Fibroblast of upper back skin (primary cell): ENCODE measurements at places on chromosomes 1 and 21.

GRCh38 chr21:37561506-37561905, 194.9 kb downstream of the DYRK1A start:
- DNase-seq = no peak

GRCh38 chr1:50264590-50264989, 155.9 kb downstream of the ELAVL4 start:
- no peak for DNase-seq

DNA sequence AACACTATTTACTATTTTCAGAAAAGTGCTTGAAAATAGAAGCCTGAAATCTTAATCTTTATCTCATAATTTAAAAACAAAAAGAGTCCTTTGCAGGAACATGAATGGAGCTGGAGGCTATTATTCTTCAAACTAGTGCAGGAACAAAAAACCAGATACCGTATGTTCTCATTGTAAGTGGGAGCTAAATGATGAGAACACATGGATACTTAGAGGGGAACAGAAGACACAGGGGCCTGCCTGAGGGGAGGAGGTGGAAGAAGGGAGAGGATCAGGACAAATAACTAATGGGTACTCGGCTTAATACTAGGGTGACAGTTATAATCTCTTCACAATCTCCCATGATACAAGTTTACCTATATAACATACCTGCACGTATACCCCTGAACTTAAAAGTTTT, 176.3 kb downstream of the SDCCAG8 start:
- DNase-seq = no peak

GRCh38 chr1:230677200-230677599, 34.9 kb downstream of the COG2 start:
- no peak for DNase-seq

GRCh38 chr21:35408401-35408800, 359.3 kb upstream of the RUNX1 start:
- DNase-seq = peak; percentile 74

GRCh38 chr1:226943156-226943555, 3.1 kb downstream of the COQ8A start:
- DNase-seq = no peak

DNA sequence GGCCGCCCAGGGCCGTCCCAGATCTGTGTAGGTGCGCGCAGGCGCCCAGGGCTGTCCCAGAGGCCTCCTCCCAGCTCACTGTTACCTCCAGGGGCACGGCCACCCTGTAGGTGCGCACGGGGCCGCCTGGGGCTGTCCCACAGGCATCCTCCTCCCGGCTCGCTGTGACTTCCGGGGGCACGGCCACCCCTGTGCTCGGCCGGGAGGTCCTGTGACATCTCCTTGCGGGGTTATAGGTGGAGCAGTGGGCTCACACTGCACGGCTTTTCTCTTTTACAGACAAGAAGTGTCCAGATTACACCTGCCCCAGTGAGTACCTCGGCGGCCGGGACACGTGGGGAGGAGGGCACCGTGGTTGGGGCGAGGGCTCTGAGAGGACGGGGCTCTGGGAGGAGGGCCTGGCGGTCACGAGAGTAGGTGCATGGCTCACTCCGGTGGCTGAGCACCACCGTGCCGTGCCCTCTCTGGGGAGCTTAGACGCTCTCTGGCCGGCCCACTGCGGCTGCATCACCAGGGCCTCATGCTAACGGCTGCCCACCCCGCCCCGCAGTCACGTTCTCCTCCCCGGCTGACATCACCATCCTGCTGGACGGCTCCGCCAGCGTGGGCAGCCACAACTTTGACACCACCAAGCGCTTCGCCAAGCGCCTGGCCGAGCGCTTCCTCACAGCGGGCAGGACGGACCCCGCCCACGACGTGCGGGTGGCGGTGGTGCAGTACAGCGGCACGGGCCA, 21.4 kb downstream of the COL6A1 start:
- DNase-seq = no peak

DNA sequence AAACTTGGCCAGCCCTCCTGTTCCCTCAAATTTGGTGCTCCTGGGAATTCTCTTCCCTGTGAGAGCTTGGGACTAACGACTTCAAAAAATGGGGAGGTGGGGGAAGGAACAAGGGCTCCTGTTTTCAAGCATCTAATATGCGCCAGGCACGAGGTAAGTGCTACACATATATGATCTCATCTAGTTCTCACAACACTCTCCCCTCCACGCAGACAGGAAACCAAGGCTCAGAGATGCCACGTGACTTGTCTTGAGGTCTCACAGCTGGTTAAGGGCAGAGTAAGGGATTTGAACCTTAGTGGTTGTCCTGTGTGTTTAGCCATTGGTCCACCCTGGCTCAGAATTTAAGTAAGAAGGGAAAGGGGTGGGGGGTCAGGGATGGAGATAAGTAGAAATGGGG, 125.9 kb downstream of the DMRTB1 start:
- DNase-seq = peak; percentile 52

- DNase-seq = peak; percentile 91
Observed at GRCh38 chr1:97999320-97999719, 78.5 kb upstream of the DPYD start.

GRCh38 chr1:203145321-203146041, 18.0 kb downstream of the ADORA1 start:
- no peak for DNase-seq

DNA sequence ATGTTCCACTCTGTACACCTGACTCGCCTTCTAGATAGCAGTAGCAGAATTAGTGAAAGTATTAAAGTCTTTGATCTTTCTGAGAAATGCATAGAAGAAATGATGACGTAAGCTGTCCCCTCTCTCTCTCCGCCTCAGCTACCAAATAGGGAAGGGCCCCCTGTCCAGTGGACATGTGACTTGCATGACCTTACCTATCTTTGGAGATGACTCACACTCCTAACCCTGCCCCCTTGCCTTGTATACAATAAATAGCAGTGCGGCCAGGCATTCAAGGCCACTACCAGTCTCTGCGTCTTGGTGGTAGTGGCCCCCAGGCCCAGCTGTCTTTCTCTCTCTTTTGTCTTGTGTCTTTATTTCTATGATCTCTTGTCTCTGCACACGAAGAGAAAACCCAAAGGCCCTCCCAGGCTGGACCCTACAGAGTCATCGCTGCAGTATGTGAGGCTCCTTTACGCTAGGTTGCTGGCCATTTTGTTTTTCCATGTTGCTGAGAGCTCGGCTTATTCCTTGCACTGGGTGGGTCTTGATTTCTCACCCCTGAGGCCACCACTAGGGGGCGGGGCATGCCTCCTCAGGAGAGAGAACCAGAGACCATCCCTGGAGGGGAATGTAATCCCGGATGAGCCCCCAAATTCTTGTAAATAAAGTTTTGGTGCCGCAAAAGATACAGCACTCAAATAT, 16.0 kb upstream of the ZBTB8B start:
- no peak for DNase-seq

- DNase-seq = peak; percentile 91
Observed at GRCh38 chr1:30523055-30524020, 200.0 kb downstream of the MATN1 start.

GRCh38 chr1:178124115-178124514, 30.2 kb downstream of the RASAL2 start:
- no peak for DNase-seq

GRCh38 chr1:58773406-58773840, 10.4 kb downstream of the JUN start:
- peak; percentile 74 for DNase-seq

GRCh38 chr1:222087221-222087920, 345.5 kb upstream of the DUSP10 start:
- no peak for DNase-seq

GRCh38 chr1:110136911-110137310, 13.4 kb upstream of the SLC6A17 start:
- no peak for DNase-seq

DNA sequence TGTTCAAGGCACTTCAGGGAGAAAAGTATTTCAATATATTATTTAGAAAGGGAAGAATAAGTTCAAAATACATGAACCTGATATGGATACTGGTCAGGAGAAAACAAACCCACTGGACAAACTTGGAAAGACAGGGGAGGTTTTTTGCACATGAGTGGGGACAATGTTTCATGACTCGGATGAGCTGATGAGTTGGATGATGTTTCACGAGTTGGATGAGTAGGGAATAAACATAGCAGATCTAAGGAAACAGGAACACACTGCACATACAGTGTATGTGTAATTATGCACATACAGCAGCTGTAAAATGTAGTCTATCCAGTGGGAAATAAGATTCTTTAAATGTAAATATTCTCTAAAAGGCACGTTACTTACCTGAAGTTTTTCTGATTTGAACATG, 682.9 kb upstream of the ADAMTS5 start:
- DNase-seq = no peak

DNA sequence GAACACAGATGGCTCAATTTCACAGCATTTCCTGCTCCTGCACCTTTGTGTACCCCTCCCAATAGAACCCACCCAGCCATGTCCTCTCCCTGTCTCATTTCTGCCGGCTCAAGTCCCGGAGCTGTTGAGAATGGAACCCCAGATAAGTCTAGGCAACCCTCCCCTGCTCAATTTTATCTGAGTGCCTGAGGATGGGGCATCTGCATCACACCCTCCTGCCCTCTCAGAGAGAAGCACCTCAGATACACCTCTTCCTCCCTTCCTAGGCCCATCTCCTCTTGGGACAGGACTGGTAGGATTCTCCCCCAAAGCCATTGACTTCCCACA, 1.1 kb downstream of the KIF21B start:
- DNase-seq = no peak

DNA sequence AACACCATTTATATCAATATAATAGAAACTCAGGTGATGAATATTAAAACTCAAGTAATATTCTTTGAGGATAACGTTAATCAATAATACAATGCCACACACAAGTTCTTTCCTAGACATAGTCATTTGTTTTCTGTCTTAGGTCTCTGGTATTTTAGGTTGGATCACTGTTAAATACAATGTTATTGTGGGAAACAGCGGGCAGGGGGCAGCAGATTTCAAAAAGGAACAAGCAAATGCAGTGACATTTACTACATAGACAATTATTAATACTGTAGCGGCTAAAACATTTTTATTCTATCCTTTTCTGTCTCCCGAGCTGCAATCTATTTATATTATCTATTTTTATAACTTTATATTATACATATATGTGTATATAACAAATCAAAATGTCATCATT, 186.4 kb upstream of the ZNHIT6 start:
- DNase-seq = peak; percentile 56
